ENCODE measurements at places on chromosomes 3 and 15.

GRCh38 chr15:56038015-56038414, 44.6 kb upstream of the NEDD4 start:
- DNase-seq, result no peak

DNA sequence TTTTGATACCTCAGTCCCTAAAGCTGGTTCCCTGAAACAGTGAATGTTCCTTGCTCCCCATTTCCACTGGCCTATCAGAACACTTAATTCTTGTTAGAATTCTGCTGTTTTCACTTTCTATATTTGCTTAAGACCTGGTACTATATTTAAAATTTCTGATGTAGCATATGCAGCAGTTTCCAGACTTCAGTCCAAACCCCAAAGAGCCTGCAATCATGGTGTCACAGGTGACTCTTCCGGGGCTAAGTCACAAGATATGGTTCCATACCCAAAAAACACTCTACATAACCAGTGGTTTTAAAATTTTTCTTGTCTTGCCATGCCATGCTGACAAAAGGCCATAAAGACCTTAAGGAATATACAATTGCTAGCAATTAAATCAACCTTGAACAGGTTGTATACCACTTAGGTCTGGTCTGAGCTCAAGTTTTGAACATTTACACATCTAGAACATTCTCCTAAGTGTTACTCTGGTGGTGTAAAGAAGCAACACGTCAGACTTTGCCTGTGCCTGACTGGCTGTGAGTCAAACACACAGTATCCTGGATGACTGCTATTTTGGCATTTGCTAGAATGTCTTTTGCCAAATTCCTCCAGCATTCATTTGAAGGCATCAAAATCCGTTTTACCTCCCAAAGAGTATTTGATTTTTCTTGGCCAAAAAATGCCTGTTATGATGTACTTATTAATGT, 160.0 kb downstream of the FRMD5 start:
- no peak for DNase-seq

- DNase-seq, result peak; percentile 48
Observed at GRCh38 chr3:38453075-38453912, at the start of gene ACVR2B. ACVR2B (plus strand) TSS chr3:38453890; CDS start chr3:38454323, 433 bp downstream.

- no peak for DNase-seq
Observed at GRCh38 chr3:65126527-65127410, 439.0 kb upstream of the ADAMTS9 start.

- DNase-seq, result no peak
Observed at GRCh38 chr3:46208167-46208704, at the start of gene CCR1. CCR1 (minus strand) TSS chr3:46208313; CDS start chr3:46204313, 4,000 bp downstream.

GRCh38 chr3:126442856-126443242, 32.8 kb downstream of the ZXDC start:
- no peak for DNase-seq

- DNase-seq, result no peak
Observed at GRCh38 chr3:55362210-55362960, 124.7 kb downstream of the WNT5A start.

GRCh38 chr15:29887721-29888120, 65.5 kb upstream of the TJP1 start:
- no peak for DNase-seq

DNA sequence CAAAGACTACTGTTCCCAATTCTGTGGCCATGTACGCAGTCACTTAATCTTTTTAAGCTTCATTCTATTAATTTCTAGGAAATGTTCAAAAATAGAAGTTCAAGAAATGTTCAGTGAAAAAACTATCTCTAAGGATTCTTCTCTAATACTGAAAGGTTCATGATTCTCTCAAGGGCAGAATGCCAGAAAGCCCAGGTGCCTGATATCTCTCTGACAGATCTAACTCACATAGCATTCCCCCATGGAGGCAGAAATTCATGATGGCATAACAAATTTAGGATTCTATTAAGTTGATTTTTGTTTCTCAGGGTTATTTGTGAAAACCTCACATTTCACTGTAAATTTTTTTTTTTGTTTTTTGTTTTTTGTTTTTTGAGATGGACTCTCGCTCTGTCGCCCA, 17.5 kb downstream of the CHRM5 start:
- DNase-seq, result no peak

All from activated CD8-positive, alpha-beta memory T cell treated with anti-CD3 and anti-CD28 coated beads for 1 hour (primary cell).